Stimulated activated CD4-positive, alpha-beta T cell treated with anti-CD3 and anti-CD28 coated beads, TNF-alpha, amount 100 ng/mL, for 48 hours (primary cell): ENCODE measurements at places on chromosomes 16 and 17.
A peak's percentile ranks its signal among the peaks of the same experiment; 100 is the strongest.

GRCh38 chr17:16273499-16273898, 56.5 kb downstream of the PIGL start:
- DNase-seq: no peak

DNA sequence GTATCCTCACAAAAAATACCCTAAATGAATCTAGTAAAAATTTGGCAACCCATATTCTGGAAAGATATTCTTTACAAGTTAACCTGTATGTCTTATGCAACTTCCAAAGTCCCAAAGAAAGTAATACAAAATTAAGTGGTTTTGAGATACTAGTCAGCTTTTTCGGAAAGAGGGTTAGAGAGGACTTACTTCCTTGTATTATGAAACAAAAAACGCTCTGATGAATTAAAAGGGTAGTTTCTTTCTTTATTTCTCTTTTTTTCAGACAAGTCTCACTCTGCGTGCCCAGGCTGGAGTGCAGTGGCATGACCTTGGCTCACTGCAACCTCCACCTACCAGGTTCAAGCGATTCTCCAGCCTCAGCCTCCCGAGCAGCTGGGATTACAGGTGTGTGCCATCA, 51.6 kb downstream of the KANSL1 start:
- DNase-seq: no peak

DNA sequence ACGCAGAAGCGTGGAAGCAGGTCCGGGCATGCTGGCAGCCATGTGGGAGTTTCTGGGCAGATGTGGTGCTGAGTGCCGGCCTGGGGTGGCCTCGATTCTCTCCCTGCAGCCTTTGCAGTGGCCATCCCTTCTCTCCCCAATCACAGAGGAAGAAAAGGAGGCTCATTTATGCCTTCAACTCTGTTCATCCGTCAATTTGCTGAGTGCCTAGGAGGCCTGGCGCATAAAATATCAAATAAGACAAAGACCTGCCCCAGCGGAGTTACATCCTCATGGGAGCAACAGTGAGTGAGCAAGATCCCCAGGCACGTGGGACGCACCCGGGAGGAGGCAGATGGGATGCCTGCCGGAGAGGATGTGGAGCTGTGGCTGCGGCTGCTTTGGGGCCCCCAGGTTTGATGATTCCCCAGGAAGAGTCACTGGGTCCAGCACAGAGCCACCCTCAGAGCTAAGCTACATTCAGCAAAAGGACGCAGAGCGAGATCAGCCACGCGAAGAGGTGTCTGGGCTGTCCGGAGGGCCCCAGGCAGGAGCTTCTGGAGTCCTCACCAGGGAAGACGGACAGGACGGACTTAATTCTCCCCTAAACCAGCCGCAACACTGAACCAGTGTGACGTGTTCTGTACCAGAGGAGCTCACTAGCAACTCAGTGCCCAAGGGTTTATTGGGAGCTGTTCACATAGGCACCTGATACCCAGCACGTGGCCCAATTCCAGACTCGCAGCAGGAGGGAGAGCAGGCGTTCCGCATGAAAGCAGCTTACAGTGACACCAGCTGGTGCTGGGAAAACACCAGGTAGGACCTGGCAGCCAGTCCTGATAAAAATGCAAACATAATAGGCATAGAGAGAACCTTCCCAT, 11.3 kb downstream of the CA5A start:
- no peak for DNase-seq

GRCh38 chr16:78445818-78446217, 346.4 kb downstream of the WWOX start:
- DNase-seq: no peak

GRCh38 chr17:70071127-70071526, 3.9 kb upstream of the KCNJ16 start:
- no peak for DNase-seq

GRCh38 chr17:49556223-49556943, 19.3 kb upstream of the NXPH3 start:
- peak; percentile 74 for DNase-seq

DNA sequence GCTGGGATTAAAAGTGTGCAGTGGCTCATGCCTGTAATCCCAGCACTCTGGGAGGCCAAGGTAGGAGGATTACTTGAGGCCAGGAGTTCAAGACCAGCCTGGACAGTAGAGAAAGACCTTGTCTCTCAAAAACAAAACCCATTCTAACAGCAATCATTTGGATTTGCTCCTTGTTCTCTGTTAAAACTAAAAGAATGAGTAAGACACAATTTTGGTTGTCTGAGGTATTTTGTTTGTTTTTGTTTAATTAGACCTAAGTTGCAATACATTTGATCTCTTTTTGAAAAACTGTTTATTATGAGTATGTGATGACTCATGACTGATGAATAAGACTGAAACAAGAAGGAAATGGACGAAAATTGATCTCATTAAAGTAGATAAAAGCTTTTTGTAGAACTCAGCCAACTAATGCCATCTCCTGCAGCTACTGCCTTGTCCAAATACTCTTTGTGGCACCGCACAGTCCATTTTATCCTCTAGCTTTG, 29.0 kb downstream of the GLG1 start:
- no peak for DNase-seq

- no peak for DNase-seq
Observed at GRCh38 chr17:56983366-56983765, 5.4 kb downstream of the SCPEP1 start.

- DNase-seq: peak; percentile 28
Observed at GRCh38 chr17:65359016-65359415, 202.4 kb downstream of the AXIN2 start.

DNA sequence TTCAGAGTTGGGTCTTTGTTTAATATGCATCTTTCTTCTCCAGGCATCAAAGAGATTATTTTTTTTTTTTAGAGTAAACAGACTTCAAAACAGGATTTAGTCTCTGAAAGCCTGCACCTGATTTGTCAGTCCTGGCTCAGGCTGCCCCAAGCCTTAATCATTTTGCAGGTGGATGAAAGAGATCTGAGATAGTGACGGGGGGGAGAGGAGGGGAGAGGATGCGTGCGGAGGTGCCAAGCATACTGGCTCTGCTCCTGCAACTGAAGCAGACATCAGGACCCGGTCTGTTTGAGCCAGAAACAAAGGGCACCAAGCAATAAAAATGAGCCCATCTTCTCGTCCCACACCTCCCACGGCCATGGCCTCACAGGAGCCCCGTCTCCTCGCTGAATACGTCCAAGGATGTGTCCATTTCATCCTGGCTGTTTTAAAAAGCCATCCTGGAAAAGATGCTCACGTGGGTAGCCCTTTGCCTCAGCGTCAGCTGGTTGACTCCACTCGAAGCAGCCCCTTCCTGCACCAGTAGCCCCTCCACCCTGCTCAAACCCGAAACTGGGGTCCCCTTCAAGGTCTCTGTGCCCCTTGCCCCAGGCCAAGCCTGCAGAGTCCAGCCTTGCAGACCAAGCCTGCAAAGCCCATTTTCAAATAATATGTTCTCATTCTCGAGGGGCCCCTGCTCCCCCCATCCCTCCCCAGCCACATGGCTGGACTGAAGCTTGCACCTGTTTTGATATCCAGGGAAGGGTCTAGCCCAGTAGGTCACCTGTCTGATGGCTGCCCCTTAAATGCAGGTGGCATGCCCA, 84.8 kb upstream of the TNRC6C start:
- no peak for DNase-seq
